Muscle of back (tissue), 13 donors: ENCODE measurements at places on chromosomes 16 and 17.

GRCh38 chr17:19014628-19015215 is 10.2 kb upstream of the FAM83G start:
- DNase-seq: no peak

GRCh38 chr17:51914577-51914976 is 243.9 kb downstream of the CA10 start:
- no peak for DNase-seq

GRCh38 chr16:66903544-66904427 is 14.9 kb downstream of the CDH16 start:
- DNase-seq: no peak

DNA sequence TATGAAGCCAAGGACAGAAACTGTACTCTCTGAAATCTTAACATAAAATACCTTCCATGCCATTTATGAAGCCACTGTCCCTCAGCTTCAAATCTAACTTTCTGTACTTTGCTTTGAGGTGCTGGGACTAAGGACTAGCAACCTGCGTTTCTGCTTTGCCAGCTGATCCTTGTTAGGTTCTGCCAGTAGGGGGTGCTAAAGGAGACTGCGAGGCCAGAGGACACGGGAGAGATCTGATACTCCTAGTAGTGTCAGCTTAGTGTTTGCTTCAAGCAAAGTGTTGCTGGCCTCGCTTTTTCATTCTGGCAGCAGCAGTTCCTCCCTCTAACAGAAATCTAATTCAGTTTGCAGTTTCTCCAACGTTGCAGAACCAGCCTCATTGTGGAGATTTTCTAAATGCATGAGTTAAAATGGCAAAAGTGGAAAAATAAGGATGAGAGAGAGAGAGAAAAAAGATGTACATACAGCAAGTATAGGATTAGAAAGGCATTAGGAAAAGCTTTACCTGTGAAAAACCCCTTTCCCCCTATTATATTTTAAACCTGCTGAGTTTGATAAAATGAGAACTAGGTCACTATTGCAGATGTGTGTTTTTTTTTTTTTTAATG is 297.5 kb downstream of the CA10 start:
- peak; percentile 17 for DNase-seq

DNA sequence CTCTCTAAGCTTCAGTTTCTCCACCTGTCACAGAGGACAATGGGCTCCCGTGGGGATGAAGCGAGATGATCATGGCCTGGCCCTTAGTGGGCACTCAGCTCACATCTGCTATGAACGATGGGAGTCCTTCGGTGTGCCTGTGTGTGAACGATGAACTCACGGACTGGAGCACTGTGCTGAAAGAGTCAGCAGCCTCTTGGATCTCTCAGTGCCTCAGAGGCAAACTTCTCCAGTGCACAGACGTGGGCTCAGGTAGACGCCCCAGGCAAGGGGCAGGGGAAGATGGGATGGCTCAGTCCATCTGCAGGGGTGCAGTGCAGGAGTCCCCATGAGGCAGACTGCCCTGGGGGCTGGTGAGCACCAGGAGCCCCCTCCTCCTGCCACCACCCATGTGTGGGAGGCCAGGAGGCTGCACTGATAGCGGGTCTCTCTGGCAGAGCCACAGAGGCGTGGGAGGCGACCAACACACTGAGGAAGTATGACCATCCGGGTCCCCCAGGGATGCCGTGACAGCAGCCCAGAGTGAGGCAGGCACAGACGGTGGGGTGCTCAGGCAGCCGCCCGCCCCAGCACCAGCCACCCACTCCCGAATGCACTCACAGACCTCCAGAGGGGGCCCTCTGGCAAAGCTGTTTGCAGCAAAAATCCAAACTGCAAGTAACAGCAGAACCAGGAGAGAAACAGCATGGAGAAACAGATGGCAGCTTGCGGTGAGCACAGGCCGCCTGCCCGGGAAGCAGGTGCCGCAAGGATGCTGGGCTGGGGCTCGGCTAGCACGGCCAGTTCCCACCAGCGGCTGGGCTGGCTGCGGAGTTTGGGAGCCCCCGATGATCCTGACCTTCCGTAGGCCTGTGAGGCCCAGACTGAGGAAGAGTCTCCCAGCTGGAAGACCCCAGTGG is 82.7 kb downstream of the RPH3AL start:
- DNase-seq: no peak
